ENCODE measurements at places on chromosomes 2 and 18.

GRCh38 chr18:62716619-62717168, 1.4 kb downstream of the PHLPP1 start:
- no peak for DNase-seq

- DNase-seq, result no peak
Measured at GRCh38 chr2:960061-960736, 9.6 kb downstream of the SNTG2 start.

DNA sequence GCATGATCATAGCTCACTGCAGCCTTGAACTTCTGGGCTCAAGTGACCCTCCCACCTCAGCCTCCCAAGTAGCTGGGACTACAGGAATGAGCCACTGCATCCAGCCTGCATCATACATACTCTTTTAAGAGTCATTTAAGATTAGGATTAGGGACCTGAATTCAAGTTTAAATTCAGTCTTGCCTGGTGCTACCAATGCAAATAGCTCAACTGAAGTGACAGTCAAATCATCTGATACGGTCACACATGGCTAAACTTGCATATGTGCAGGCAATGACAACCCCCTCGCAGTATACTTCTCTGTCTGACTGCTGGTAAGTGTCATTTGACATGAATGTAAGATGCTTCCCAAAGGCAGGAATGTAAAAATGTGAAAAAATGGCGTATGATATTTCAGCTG, 31.8 kb upstream of the TMEM131 start:
- no peak for DNase-seq

- no peak for DNase-seq
Measured at GRCh38 chr2:135037831-135038230, 9.4 kb downstream of the MAP3K19 start.

GRCh38 chr2:224405841-224406370, 4.0 kb upstream of the FAM124B start:
- DNase-seq, result no peak

Data from stimulated activated CD8-positive, alpha-beta memory T cell treated with anti-CD3 and anti-CD28 coated beads, Interleukin-7, amount 100 ng/mL, for 1 hour (primary cell).